ENCODE measurements at places on chromosomes 12 and 14.
A peak's percentile ranks its signal among the peaks of the same experiment; 100 is the strongest.

GRCh38 chr12:2291182-2291832 is 238.5 kb downstream of the CACNA1C start:
- peak; percentile 17 for DNase-seq

- DNase-seq: peak; percentile 28
Observed at GRCh38 chr14:61525293-61526011, 169.9 kb upstream of the HIF1A start.

DNA sequence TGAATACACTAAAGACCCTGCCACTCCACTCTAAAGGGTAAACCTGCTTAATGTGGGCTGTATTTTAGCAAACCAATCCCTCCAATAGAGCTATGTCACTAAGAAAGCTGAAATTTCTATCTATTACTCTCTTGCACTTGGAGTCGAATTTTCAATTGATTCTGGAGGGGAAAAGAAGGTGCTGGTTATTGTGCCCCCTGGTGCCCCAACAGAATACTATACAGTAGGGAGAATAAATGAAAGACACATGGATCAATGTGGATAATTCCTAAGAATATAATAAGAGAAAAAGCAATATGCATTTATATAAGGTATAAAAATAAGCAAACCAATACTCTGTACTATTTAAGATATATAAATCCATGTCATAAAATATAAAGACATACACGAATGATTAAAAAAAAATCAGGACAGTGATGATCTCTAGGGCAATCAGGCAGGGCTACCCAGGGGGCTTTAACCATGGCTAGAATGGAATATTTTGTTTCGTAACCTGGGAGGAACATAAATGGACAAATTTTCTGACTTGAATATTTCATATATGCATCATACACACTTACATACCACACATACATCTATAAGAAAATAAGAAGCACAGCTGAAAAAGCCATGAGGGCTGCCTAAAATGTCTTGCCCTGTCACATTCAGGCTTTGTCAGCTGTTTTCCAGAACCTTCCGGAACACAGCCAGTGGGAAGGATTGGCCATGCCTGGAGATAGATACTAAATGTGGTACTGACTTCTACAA is 54.4 kb downstream of the EFCAB11 start:
- no peak for DNase-seq

GRCh38 chr14:52706286-52706685 is 714 bp upstream of the PSMC6 start:
- DNase-seq: peak; percentile 43

DNA sequence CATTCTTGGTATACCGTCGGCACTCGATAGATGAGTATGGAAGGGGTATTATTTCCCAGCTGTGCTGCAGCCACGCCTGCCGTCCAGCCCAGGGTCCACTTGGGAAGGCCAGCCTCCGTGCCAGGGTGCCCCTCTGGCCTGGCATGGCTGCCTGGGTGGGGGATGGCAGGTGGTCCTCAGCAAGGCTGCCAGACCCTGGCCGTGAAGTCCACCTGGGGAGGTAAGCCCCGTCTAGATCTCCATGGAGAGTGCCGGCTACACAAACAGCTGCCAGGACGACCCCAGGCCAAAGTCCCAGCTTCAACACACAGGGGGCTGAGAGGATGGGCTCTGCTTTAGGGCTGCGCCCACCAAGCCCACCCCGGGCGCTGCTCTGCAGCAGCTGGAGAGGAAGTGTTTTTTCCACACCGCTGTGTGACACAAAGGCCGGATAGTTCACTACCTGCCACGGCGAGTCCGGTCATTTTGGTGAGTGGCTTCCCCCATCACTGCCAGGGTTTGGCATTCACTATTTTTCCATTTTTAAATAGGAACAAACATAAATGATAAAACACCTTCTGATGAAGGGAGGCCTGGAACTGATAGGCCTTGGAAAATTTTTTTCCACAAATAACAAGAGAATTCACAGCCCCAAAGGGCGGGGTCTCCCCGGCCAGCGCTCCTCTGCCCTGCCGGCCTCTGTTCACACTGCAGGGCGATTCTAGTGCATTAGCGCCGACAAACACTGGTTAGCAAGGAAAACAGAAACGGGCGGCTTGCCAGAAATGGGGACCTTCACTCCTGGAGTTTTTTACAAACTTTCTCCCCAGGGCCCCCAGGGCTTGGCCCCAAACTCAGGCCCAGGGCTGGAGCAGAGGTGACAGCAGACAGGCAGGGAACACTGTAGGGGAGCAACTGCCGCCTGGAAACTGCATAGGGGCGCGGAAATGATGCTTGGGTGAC is 161.5 kb downstream of the CALM1 start:
- DNase-seq: no peak

DNA sequence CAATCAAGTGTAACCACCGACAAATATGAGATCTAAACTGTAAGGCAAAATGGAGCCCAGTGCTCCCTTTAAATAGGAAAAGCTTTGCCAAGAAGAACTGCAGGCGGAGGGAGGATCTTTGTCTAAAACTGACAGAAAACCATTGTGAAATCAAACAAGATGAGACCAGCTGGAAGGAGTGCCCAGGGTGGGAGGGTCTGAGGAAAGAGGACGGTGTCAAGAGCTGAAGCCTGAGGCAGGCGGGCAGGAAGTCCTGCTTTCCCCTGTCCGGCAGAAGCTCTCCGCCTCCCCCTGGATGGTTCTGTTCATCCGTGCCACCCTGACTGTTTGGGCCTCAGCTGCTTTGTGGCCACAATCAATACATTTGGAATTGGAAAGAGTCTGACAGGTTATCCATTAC is 37.5 kb downstream of the CDC42BPB start:
- no peak for DNase-seq

GRCh38 chr12:113857371-113857770 is 108.8 kb downstream of the RBM19 start:
- DNase-seq: no peak

GRCh38 chr14:100104523-100105300 is 39.5 kb downstream of the EVL start:
- DNase-seq: no peak
